ENCODE measurements at places on chromosomes 6 and 20. TPM values are rescaled to one million over a fixed set of nuclear protein-coding genes. Genes with fewer than 3 reads are reported as not detected.

DNA sequence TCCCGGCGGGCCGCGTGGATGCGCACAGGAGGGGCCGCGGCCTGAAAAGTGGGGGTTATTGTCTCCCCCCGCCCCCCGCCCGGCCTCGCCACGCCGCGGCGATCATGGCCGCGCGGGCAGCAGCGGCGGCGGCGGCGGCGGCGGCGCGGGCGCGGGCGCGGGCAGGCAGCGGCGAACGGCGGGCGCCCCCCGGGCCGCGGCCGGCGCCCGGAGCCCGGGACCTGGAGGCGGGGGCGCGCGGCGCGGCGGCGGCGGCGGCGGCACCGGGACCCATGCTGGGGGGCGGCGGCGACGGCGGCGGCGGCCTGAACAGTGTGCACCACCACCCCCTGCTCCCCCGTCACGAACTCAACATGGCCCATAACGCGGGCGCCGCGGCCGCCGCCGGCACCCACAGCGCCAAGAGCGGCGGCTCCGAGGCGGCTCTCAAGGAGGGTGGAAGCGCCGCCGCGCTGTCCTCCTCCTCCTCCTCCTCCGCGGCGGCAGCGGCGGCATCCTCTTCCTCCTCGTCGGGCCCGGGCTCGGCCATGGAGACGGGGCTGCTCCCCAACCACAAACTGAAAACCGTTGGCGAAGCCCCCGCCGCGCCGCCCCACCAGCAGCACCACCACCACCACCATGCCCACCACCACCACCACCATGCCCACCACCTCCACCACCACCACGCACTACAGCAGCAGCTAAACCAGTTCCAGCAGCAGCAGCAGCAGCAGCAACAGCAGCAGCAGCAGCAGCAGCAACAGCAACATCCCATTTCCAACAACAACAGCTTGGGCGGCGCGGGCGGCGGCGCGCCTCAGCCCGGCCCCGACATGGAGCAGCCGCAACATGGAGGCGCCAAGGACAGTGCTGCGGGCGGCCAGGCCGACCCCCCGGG, 637 bp downstream of the ARID1B start:
- peak overlapping the region; percentile 100 for H3K27ac ChIP-seq
- peaks cover 3% of the 10 kb centered on the region for H3K4me1 ChIP-seq
- peak overlapping the region; percentile 98 for H3K4me3 ChIP-seq
- DNase-seq, result peak; percentile 70
- no peaks in the 10 kb centered on the region for H3K36me3 ChIP-seq

GRCh38 chr6:82040405-82041221, 206.9 kb downstream of the IBTK start:
- no peaks in the 10 kb centered on the region for H3K27me3 ChIP-seq
- DNase-seq, result peak; percentile 72
- no peak overlapping the region for H3K27ac ChIP-seq
- no peak overlapping the region for H3K4me3 ChIP-seq

GRCh38 chr6:166904101-166904746, 52.1 kb downstream of the RNASET2 start:
- no peak overlapping the region for H3K4me3 ChIP-seq
- H3K27ac ChIP-seq, result no peak overlapping the region
- peaks cover 3% of the 10 kb centered on the region for H3K27me3 ChIP-seq

DNA sequence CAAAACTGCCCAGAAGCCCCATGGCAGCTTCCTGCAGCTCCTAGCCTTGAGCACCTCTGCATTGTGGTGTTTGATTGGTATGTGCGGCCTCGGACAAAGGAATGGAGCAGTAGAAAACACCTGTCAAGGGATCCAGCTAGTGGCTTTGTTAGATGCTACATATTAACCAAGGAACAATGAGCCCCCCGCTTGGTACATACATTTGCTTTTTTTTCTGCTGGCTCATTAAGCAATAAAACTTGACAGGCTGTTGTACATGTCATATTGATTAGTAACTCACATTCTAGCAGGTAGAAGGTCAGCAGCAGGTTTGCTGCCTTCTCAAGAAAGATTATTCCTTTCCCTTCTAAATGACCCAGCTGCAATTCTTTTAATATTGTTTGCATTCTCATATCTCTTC, 937 bp downstream of the SPACA1 start:
- H3K4me3 ChIP-seq, result no peak overlapping the region
- no peak overlapping the region for H3K27ac ChIP-seq
- no peaks in the 10 kb centered on the region for H3K36me3 ChIP-seq
- no peaks in the 10 kb centered on the region for H3K4me1 ChIP-seq

DNA sequence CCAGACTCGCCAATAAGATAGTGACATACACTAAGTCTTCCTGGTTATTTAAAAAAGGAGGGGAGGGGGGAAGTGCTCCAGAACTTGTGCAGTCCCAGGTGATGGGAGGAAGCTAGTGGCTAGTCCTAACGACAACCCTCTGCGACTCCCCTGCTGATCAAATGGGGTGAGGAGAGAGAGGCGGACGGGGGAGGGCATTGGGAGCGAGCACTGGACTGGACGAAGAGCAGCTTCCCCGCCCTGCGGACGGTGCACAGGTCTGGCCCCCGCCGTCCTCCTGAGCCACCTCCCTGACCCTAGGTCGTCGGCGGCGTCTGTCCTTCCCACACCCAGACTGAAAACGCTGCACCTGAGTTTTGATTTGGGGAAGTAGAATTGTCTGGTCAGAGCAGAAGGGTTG, 2.2 kb upstream of the OLIG3 start:
- H3K27me3 ChIP-seq, result peaks cover 7% of the 10 kb centered on the region
- DNase-seq, result peak; percentile 8
- H3K27ac ChIP-seq, result no peak overlapping the region
- H3K4me3 ChIP-seq, result no peak overlapping the region

GRCh38 chr20:31594558-31595379, 10.3 kb upstream of the ID1 start:
- peaks cover 20% of the 10 kb centered on the region for H3K4me1 ChIP-seq
- H3K4me3 ChIP-seq, result no peak overlapping the region
- no peaks in the 10 kb centered on the region for H3K36me3 ChIP-seq
- no peaks in the 10 kb centered on the region for H3K27me3 ChIP-seq
- H3K27ac ChIP-seq, result peak overlapping the region; percentile 88
- DNase-seq, result peak; percentile 59

DNA sequence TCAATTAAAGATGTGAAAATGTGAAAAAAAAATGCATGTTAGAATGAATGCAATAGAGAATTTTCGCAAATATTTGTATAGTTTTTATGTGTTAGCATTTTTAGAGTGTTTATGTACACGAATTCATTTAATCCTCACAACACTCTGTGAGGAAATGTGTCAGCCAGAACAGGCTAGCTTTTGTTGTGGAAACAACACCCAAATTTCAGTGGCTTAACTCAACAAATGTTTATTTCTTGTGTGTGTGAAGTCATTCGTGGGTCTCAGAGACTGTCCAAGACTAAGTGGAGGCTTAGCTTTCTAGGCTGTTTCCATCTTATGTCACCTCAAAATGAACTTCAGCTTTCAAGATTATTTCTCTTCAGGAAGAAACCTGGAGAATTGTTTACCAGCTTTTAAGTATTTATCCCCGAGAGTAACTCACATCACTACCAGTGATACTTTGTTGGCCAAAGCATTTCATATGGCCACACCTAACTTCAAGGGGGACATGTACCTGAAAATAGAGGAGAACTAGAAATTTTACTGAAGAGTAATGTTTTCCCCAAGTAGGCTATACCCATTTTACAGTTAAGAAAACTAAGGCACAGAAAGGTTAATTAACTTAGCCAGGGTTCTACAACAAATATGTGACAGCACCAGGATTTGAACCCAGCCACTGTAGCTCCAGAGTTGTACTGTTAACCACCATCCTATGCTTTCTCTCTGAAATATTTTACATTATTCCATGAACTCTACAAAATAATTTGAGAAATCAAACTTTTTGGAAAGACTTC, 306.1 kb downstream of the QKI start:
- peak; percentile 41 for DNase-seq
- H3K4me1 ChIP-seq, result no peaks in the 10 kb centered on the region
- no peaks in the 10 kb centered on the region for H3K36me3 ChIP-seq
- H3K27ac ChIP-seq, result no peak overlapping the region
- no peaks in the 10 kb centered on the region for H3K27me3 ChIP-seq

GRCh38 chr6:656460-657252, at the start of gene HUS1B:
HUS1B (minus strand) TSS chr6:657100; CDS start chr6:656944, 156 bp downstream.
- no peak within 1 kb of the TSS for H3K27ac ChIP-seq
- H3K27me3 ChIP-seq, result no peaks in the 10 kb centered on the region
- H3K36me3 ChIP-seq, result peaks cover 5% of the 10 kb centered on the region
- no peak within 1 kb of the TSS for H3K4me3 ChIP-seq

The FIG4 gene
- total RNA-seq, result 18.9 TPM

The LIN28B gene
- 0.14 TPM for total RNA-seq

The HTR1E gene
- total RNA-seq, result not detected

The GNL1 gene
- 42.0 TPM for total RNA-seq

All from lung (tissue), 17 donors.